AG04450 (cell line): ENCODE measurements at places on chromosomes 4 and X.

DNA sequence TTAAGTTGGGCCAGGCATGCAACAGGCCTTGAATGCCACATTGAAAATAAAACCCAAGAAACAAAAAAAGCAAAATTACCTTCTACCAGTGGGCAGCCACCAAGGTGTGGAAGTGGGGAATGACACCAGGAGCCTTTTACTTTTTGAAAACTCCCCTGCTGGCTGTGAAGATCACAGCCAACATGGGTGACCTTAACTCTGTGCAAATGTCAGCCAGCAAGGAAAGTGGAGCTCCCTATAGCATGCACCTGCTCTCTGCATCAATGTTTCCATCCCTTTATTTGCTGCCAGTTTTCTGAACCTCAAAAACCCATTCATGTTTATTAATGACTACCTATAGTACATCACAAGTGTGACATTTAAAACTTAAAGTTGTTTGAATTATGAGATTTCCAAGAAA, 63.7 kb downstream of the HS3ST1 start:
- DNase-seq, result no peak

DNA sequence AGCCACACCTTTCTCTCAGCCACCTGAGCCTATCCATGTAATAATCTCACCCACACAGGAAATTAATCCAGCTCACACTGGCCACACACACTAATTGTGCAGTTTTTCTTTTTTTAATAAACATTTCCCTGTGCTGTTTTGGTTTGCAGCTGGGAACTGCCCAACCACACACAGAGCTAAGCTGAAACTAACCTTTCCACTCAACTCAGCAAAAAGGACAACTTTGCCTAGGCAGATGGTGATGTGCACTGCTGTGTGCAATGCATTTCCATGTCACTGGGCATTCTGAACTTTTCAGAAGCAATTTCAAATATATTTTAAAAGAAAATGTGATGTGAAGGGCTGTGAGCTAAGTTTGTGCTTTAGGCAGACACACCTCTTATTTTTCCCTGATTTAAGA, 70.0 kb upstream of the TLL1 start:
- DNase-seq, result no peak

GRCh38 chr4:176261481-176261880, 7.5 kb downstream of the ASB5 start:
- peak; percentile 64 for DNase-seq

- no peak for DNase-seq
Observed at GRCh38 chr4:141140391-141141200, 7.3 kb upstream of the RNF150 start.
